ENCODE measurements at places on chromosomes 7 and 10.

DNA sequence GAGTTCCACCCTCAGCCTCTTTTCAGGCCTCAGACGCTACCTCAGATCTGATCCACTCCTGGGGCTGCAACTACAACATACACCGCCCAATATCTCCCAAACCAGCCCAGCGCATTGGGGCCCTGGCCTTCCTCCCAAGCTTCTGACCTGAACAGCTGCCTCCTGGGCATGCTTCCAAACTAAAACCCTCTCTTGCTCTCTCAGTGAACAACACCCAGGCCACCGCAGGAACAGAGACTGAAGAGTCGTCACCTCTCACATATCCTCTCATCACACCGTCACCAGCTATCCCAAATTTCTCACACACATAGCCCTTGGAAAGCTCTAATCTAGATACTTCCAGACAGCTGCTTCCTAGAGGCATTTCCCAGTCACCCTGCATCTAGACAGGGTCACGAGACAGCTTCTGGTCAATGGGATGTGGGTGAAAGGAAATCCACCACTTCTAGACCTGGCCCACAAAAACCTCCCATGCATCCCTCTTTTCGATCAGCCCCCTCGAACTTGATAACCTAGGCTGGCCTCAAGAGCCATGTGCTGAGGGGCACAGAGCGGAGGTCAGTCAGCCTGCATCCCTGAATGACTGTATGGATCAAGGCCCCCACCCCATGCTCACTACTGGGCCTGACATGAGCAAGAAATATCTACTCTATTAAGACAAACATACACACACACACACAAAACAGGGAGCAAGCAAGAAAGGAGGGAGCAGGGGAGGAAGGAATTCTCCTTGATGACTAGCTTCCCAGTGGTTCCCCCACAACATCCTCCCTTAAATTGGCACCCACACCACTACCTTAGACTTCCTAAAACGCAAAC, 1.8 kb downstream of the PARP12 start:
- peak; percentile 67 for DNase-seq

- no peak for DNase-seq
Measured at GRCh38 chr7:42342381-42342780, 105.4 kb upstream of the GLI3 start.

- no peak for DNase-seq
Measured at GRCh38 chr7:18041191-18041590, 13.5 kb upstream of the PRPS1L1 start.

GRCh38 chr10:26937371-26937770, 76.6 kb upstream of the ABI1 start:
- no peak for DNase-seq

- no peak for DNase-seq
Measured at GRCh38 chr7:100153708-100154535, 4.6 kb downstream of the TRAPPC14 start.

- DNase-seq = no peak
Measured at GRCh38 chr10:66457629-66458028, 468.2 kb upstream of the LRRTM3 start.

GRCh38 chr7:155462163-155462735, 4.3 kb downstream of the EN2 start:
- DNase-seq = no peak

DNA sequence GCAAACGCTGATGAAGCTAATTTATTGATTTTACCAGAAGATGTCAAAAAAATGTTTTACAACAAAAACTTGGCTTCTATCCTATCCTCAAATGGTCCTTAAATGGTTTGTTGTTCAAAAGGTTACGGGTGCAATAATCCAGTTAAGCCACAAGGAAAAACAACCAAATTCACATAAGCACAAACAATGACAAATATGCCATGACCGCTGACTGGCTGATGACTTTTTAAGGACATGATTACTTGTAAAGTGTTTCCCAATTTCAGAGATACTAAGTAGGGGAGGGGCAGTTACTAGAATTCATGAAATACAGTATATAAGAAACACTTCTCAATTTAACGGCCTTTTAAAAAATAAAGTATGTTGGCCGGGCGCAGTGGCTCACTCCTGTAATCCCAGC, 28.8 kb downstream of the ABI1 start:
- DNase-seq = no peak

GRCh38 chr7:123131961-123132360, 67.8 kb downstream of the SLC13A1 start:
- DNase-seq = no peak

DNA sequence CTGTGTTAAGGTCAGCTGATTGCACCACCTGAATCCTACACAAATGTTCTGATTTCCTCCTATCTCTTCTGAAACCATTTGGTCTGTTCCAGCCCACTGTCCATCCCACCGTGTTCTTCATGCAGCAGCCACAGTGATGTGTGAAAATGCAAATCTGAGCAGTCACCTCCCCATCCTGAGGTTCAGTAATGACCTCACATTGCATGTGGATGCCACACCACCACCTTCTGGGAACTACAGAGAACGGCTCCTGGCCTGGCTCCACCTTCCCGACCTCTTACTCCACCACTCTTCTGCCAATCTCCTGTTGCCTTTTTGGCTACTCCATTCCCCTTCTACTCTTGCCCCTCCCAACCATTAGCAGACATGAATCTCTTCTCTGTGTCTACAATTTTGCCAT, 244.4 kb downstream of the TNS3 start:
- no peak for DNase-seq

DNA sequence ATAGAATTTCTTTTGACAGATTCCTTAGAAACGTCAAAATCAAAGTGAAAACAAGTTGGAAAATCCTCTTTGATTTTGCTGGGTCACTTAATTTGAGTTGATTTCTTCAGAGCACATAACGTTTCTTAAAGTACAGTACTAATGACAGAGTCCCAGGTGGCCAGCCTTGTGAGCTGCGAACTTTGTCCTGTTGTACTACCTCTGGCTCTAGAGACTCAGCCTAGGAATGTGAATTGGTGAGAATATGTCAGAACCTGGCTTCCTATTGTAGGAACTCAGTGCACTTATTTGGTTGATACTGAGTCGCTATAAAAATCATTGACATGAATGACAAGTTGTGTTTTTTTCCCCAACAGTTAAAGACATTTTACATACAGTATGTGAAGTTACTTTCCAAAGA, 20.2 kb downstream of the SDK1 start:
- no peak for DNase-seq

GRCh38 chr7:107150375-107151073, 18.3 kb upstream of the HBP1 start:
- DNase-seq = peak; percentile 39

DNA sequence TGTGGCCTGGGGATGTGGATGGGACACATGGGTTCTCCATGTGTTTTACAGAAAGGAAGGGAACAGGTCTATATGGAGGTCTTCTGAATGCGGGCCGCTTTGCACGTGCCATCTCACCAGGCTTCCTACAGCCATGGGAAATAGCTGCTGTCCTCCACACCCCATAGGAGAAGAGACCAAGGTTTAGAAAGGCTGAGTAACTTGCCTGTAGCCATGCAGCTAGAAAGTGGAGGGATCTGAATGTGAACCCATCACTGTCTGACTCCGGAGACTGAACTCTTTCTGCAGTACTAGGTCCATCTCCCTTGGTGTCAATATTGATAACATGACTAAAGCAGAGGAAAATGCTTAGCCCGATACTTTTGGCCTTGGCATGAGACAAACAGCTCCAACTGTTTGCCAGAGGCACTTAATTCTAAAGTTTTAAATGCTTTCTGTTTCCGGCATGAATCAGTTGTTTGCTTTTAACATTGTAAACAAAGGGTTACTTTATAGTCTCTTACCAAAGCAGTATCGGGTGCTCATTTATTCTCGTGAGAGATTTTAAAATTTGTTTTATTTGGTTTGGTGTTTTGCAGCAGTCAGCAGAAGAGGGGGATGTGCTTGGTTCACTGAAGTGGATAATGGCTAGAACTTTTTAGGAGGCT, 64.8 kb upstream of the LOXL4 start:
- no peak for DNase-seq
